Fibroblast of skin of left biceps (primary cell): ENCODE measurements at places on chromosomes 7 and 10.

GRCh38 chr7:38905056-38905759 lies 3.8 kb downstream of the VPS41 start:
- DNase-seq = no peak

DNA sequence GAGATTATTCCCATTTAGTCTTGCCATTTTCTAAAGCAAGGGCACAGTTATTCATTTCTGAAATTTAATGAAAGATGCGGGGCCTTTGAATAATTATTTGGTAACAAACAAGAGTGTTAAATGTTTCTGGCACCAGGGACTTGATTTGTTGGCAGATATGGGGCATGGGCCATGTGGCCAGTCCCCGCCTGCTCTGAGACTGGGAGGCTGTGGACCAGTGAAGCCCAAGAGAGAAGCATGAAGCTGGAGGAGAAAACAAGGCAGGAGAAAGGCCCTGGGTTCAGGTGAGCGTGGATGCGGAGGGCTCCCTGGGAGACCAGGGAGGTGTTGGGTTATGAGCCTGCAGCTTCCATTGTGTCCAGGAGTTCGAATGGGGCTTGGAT lies 378.5 kb downstream of the TCERG1L start:
- no peak for DNase-seq

DNA sequence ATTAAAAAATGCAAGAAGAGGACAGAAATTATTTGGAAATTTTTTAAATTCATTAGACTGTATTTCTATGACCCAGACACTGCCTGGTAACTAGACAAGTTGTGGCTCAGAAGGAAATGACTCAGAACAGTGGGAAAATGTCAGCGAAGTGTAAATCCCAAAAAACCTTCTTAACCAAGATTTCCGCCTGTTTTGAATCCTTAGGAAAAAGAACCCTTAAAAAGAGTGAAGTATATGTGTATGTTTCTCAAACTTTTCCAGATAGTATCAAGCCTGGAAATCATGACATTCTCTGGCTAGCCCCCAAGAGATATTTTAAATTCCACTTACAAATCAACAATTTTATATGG lies 42.7 kb upstream of the PLXNA4 start:
- DNase-seq = peak; percentile 28

DNA sequence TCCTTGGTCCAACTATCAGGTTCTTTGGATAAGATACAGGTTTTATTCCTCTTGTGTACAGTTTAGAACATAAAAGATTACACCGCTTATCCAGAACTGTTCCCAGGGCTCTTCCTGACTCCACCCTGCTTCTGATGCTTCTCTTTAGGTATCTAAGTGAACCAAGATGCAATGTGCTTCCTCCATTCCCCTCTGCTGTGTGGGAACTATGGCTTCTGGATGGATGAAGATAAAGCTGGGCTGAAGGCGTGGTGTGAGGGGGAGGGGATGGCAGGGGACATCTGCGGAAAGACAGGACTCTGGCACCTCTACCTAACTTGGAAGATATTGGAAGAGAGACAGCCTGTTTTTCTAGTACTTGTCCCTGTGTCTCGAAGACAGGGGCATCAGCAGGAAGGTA lies 209.9 kb upstream of the TBX20 start:
- DNase-seq = no peak

- DNase-seq = no peak
These were observed 6.6 kb upstream of the SP8 start for GRCh38 chr7:20793248-20793647.

DNA sequence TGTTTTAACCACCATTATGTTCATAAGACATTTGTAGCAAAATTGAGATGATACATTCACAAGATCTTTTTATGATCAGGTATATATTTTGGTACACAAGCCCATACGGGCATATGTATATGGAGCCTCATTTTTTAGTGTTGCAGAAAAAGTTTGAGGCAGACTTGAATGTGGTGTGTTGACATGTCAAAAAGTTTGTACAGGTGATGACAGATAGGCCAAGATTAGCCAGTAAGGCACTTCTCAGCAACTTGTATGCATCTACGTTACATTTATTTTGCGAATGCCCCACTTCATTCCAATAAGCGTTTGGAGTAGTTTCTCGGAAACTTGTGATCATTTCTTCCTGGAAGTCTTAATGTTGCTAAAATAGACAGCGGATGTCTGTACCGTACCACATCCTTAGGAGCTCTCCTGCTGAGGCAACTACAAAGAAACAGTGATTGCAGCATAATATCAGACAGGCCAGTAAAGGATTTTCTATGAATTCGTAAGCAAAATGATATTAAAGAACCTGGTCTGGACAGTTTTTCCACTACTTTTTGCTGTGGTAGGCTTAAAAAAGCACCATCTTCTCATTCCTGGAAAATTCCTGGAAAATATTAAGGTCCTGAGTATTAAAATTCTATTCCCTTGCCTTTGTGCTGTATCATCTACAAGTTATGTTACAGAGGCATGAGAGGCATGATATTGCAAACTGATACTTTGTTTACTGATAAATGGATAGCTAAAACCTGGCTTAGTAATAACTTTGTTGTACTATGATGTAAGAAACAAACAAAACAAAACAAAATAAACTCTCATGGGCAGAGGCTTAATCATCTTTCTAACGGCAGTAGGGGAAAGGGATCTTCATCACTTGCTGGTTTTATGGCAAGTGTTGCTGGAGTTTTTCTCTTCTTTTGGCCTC lies 153.6 kb downstream of the HDAC9 start:
- no peak for DNase-seq

GRCh38 chr10:21171197-21171935 lies 274.3 kb upstream of the NEBL start:
- no peak for DNase-seq

DNA sequence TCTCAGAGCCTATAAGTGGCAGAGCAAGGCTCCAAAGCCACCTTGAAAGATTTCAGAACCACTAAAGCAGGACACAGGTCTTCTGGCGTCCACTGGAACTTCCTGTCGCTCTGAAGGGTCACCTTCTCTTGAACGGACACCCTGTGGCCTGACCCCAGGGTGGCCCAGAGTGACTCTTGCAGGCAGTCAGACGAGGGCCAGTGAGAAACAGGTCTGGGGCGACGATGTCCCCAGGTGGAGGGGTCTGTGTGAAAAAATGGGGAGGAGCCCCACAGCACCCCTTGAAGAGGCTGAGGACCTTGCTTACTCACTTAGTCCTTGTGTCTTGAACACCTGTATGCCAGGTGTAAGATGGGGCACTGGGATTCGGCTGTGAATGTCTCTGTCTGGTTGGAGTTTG lies 946 bp upstream of the RASGEF1A start:
- no peak for DNase-seq

GRCh38 chr7:77995717-77996116 lies 197.1 kb downstream of the PHTF2 start:
- DNase-seq = no peak

DNA sequence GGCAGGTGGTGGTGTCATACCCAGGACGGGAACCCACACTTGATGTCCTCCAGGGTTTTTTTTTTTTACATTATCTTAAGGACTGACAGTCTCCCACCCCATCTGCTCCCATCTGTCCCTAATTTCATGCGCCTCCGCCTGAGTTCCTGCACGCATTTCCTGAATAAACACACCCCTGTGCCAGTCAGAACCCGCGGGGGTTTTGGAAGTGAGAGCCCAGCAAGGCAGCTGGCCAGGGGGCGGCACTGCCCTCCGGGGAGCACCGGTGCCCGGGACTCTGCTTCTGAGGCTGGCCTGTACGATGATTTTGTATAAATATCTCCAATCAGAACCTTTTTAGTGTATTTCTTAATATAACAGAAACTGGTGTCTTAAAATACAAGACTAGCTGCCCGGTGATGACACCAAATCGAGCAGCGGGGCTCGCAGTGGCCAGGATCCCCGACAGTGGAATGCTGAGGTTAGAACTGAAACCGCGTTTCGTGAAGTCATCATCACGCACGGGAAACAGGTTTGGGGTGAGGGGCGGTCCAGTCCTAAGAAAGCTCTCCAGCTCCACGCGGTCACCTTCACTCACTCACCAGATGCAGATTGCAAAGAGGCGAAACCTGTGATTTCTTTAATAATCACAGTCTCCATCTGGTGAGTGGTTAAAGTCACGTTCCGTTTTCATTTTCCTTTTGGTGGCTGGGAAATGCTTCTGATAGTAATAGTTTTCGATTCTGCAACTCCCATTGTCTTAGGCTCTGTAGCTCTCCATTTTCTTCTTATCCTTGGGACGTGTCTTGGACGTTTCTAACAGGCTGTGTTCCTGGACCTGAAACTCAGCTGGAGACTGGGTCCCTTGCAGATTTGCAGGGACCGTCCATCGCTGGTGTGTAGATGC lies 19.7 kb downstream of the BNIP3 start:
- no peak for DNase-seq

GRCh38 chr7:158325530-158326381 lies 261.9 kb downstream of the PTPRN2 start:
- no peak for DNase-seq
